ENCODE measurements at places on chromosomes 11 and 22. TPM values are rescaled to one million over a fixed set of nuclear protein-coding genes. Genes with fewer than 3 reads are reported as not detected.
A peak's percentile ranks its signal among the peaks of the same experiment; 100 is the strongest.

The TMEM86A gene
- 3.5 TPM for total RNA-seq

GRCh38 chr22:39960791-39961746, 872 bp downstream of the TMA7B start:
- DNase-seq = peak; percentile 94

The TYR gene
- total RNA-seq = not detected

GRCh38 chr11:66546368-66546965, at the start of gene ACTN3:
Gene ACTN3 (plus strand): TSS chr11:66546903. CDS start chr11:66546938, 35 bp downstream.
- DNase-seq = no peak

DNA sequence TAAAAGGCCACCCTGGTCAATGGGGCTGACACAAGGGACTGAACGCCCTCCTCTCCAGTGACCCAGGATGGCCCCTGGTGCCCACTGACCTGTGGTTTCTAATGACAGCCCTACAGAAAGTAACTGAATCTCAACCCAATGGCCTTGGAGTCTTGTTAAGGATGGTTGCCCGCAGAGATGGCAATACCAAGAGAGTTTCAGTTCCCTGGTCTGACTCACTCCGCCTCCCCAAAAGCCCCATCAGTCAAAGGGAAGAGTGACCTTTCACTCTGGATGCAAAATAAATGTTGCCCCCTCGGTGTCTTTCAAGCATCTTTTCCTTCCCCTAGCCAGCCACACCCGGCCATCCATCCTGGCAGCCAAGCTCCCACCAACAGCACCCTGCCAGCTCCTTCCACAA, 57.7 kb upstream of the ISX start:
- DNase-seq = no peak

DNA sequence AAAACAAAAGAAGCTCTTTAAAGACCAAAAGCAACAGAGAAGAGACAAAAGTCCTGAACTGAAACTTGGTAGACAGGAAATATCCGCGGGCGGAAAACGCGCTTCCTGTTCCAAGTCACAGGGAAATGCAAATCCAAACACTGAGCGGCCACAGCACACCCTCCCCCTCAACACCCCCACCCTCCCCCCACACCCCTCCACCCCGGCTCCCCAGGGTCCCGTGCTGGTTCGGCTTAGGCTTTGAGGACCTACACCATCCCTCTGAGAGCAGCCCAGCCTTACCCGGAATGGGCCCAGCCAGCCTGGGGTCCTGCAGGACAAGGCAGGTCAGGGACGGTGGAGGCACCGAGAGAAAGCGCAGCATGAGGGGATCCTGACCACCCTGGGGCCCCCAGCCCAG, 160.4 kb downstream of the BRD1 start:
- DNase-seq = no peak

The PARVA gene
- total RNA-seq = 36.0 TPM

- no peak for DNase-seq
Measured at GRCh38 chr22:50035131-50035881, 22.7 kb upstream of the IL17REL start.

GRCh38 chr22:42769574-42770447, 49.1 kb upstream of the A4GALT start:
- DNase-seq = peak; percentile 77

- DNase-seq = no peak
Measured at GRCh38 chr11:122604621-122605020, 50.9 kb upstream of the UBASH3B start.

DNA sequence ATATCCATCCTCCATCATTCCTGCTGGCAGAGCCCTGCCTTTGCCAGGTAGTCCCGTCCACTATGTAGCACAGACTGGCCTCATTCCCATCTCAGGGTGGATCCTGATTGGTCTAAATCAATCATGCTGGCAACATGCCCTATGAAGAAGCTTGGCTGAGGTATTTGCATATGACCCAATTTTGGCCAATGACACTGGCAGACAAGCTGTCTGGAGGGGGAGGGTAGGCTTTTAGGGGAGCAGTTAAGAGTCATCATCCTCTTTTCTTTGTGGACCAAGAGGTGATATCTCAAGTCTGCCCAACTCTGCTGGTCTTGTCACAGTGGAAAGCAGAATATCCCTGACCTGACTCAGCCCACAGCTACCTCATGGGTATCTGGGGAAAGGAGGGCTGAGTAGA, 5.1 kb downstream of the CCDC89 start:
- no peak for DNase-seq
